Transverse colon (tissue), 4 donors: ENCODE measurements at places on chromosomes 11 and 22. TPM values are rescaled to one million over a fixed set of nuclear protein-coding genes. Genes with fewer than 3 reads are reported as not detected.

The UBE2L6 gene
- 24.3 TPM for total RNA-seq

DNA sequence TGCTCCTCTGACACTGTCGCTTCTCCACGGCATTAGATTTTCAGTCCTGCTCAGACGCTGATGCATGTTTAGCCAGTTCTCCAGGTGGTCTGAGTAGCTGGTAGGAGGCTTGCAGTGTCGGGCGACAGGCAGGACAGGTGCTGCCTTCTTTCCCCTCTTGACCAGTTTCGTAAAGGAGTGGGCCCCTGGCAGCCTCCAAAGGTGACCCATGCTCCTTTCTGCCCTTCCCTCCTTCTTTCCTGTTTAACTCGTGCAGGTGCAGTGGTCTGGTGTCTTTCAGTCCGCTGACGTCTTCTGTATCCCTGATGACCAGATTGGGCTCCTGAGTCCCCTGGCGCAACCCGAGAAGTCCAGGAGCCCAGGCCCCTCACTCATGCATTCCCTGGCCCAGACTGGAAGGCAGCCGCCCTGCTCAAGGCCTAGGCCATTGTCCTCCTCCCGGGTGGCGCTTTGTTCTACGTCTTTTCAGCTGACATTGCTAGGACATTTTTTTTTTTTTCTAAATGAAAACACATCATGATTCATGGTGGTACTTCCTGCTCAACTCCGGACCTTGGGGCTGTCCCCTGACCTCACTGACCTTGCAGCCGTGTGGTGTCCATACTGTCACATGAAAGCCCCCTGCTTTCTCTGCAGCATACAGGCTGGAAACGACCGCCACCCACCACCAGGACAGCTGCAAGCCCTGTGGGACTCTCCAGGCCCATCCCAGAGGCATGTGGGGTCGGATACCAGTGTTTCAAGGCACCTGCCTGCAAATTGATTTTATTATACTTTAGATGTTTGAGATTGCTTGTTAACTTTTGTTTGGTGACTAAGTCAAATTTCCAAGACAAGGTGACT, 25.5 kb upstream of the TXNRD2 start:
- H3K27me3 ChIP-seq = no peaks in the 10 kb centered on the region
- H3K4me3 ChIP-seq = no peak overlapping the region
- H3K36me3 ChIP-seq = no peaks in the 10 kb centered on the region
- H3K27ac ChIP-seq = no peak overlapping the region

The SLC17A6 gene
- total RNA-seq = not detected

DNA sequence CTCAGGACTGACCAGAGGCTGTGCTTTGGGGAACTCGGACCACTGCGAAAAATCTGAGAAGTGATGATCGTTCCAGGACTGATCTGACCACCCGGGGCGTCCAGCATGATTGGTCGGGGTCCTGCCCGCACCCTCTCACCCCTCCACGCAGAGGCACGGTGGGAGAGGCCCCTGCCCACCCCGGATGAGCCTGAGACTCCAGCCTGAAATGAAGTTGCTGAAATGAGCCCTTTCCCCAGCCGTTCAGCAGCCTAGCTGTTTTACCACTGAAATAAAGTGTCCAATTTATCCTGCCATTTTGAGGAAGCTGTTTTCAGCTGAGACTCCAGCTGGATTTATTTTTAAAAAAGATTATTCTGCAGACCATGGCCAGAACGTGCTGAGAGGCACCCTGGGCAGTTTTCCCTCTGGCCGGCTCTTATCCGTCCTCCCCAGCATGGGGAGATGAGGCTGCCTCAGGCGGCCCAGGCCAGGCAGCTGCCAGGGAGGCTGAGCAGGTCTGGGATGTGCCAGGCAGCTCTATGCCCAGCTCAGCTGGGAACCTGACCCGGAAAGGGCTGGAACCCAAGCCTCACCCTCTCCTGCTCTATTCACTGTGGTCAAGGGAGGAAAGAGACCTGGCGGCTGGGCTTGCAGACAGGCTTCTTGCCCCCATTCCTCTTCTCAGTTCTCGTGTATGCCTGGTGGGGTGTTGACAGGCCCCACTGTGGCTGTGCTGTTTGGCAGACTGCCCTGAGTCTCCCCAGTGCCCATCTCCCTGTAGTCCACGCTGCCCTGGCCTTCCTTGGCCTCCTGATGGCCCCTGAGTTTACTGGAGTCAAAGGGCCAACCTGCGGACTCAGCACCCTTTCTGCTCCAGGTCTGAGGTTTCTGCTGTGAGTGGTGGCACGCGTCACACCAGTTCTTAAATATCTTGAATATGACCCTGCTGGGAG, 161.0 kb upstream of the B3GAT1 start:
- DNase-seq = no peak
- H3K27ac ChIP-seq = no peak overlapping the region
- no peaks in the 10 kb centered on the region for H3K27me3 ChIP-seq
- H3K4me1 ChIP-seq = no peaks in the 10 kb centered on the region
- no peak overlapping the region for H3K4me3 ChIP-seq

The PKNOX2 gene
- not detected for total RNA-seq

The PTGDR2 gene
- 36.6 TPM for total RNA-seq

- peak overlapping the region; percentile 90 for H3K27ac ChIP-seq
- no peaks in the 10 kb centered on the region for H3K27me3 ChIP-seq
- no peaks in the 10 kb centered on the region for H3K36me3 ChIP-seq
- peaks cover 23% of the 10 kb centered on the region for H3K4me1 ChIP-seq
Measured at GRCh38 chr11:8814209-8814922, 96.6 kb upstream of the AKIP1 start.

DNA sequence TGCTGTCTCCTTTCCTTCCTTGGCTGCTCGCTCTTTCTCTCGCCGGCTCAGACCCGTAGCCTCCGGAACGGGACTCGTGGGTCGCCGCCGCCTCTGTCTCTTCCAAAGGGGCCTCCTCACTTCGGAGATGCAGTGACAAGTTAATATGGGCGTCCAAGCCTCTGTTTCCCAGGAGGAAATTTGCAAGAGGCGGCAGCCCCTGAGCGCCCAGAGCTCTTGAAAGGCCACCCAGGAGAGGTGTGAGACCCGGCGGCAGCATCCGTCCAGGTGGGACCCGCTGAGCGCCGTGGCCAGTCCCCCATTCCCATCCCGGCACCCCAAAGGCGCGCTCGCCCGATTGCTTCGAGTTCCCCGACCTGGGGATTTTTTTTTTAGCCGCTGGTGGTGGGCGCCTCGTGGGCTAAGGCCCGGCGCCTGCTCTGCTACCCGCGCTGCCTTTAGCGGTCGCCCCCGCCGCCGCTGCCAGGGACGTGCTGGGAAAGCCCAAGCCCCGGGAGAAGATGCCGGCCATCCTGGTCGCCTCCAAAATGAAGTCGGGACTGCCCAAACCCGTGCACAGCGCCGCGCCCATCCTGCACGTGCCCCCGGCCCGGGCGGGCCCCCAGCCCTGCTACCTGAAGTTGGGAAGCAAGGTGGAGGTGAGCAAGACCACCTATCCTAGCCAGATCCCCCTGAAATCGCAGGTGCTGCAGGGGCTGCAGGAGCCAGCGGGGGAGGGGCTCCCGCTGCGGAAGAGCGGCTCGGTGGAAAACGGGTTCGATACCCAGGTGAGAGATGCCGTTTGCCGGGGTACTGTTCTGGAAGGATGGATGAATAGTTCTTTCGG, 772 bp downstream of the NAV2 start:
- H3K36me3 ChIP-seq = no peaks in the 10 kb centered on the region
- H3K27ac ChIP-seq = peak overlapping the region; percentile 92
- no peak for DNase-seq
- H3K4me1 ChIP-seq = no peaks in the 10 kb centered on the region
- H3K4me3 ChIP-seq = peak overlapping the region; percentile 58
- peaks cover 33% of the 10 kb centered on the region for H3K27me3 ChIP-seq

DNA sequence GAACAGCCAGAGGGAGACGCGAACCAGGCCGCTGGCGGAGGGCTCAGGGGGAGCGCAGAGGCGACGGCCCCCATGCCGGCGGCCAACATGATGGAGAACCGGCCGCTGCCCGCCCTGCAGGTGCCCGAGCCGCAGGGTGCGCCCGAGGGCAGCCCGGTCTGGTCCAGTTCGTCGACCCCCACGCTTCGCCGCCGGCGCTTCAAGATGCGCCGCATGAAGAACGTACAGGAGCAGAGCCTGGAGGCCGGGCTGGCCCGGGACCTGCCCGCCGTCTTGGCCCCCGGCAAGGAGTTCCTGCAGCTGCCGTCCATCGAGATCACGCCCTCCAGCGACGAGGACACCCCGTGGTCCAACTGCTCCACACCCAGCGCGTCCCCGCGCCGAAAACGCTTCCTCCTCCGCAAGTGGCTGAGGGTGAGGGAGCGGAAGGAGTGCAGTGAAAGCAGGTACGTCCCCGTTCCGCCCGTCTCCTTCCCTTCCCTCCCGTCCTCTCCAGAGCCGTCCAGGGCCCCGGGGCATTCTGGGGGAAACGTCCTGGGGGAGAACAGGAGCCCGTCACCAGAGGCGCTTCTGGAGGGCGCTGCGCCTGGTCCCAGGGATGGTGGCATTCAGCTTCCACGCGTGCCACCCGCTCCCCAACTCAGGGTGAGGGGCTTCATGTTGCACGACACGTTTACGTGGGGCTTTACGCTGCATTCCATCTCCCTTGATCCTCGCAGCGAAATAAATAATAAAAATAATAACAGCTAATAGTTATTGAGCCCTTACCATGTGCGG, 840 bp downstream of the GRAMD1B start:
- DNase-seq = peak; percentile 72
- no peaks in the 10 kb centered on the region for H3K36me3 ChIP-seq
- peak overlapping the region; percentile 50 for H3K4me3 ChIP-seq
- H3K4me1 ChIP-seq = no peaks in the 10 kb centered on the region
- H3K27ac ChIP-seq = peak overlapping the region; percentile 70
- peaks cover 24% of the 10 kb centered on the region for H3K27me3 ChIP-seq

GRCh38 chr11:57307666-57308270, 17.0 kb downstream of the TNKS1BP1 start:
- no peak overlapping the region for H3K27ac ChIP-seq
- H3K36me3 ChIP-seq = peaks cover 14% of the 10 kb centered on the region
- no peak overlapping the region for H3K4me3 ChIP-seq
- no peak for DNase-seq

DNA sequence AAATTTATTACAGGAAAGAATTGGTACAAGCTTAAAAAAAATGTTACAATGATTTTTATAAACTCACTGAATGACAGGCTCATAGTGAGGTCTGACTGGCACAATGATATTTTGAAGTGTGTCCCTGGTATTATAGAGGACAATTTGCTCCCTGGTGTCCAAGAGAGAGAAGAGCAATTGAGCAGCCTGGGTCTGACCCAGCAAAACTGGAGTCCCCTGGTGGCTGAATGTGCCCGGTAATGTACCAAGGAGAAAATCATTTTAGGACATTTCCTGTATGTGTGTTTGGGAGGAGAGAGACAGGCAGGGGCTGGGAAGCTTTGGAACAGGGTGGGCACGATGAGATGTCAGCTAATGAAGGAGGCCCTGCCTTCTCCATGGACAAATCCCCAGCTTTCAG, 125.3 kb downstream of the APOL5 start:
- H3K27ac ChIP-seq = peak overlapping the region; percentile 84
- H3K36me3 ChIP-seq = no peaks in the 10 kb centered on the region
- no peak for DNase-seq
- peaks cover 67% of the 10 kb centered on the region for H3K4me1 ChIP-seq

DNA sequence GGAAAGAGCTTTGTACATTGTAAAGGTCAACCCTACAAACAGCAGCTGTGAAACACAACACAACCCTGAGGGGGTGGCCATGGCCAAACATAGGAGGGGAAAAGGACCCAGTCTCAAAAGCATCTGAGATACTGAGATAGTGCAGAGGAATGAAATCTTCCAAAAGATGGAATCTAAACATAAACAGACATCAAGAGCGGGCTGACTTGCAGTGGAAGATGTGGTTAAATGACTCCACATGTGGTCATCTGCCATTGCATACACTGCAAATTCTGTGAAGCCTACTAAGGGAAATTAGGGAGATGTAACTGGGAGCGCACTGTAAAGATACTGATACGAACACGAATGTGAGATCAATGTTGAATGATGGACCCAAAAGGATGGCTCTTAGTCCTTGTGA, 22.0 kb downstream of the BDNF start:
- H3K36me3 ChIP-seq = no peaks in the 10 kb centered on the region
- no peaks in the 10 kb centered on the region for H3K27me3 ChIP-seq
- no peak overlapping the region for H3K27ac ChIP-seq

The MUC5B gene
- total RNA-seq = 108 TPM

The PDGFB gene
- total RNA-seq = 2.7 TPM

DNA sequence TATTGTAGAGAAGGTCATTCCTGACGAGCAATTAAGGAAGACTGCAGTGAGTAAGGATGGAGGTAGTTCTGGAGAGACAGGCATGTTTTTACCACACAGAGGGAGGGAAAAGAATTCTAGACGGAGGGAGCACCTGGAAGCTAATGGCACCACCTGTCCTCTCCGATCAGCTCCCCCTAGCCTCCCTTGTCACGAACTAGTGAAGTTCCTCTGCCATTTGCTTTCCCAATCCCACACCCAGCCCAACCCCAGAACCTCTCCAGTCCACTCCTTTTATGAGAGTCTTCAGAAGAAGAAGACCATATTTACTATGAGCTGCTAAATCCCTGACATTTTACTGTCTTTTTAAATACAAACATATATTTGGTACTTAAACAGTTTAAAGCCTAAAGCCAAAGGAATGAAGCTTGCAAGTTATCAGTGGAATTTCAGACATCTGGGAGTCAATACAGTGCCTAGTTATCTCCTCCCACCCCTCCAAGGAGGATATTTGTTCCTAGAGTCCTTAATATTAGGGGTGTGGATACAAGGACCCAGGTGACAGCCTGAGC, 46.1 kb upstream of the HSPA8 start:
- H3K27ac ChIP-seq = no peak overlapping the region
- no peak overlapping the region for H3K4me3 ChIP-seq
- no peak for DNase-seq
- H3K27me3 ChIP-seq = no peaks in the 10 kb centered on the region
- H3K36me3 ChIP-seq = no peaks in the 10 kb centered on the region
- no peaks in the 10 kb centered on the region for H3K4me1 ChIP-seq

The PDGFD gene
- 3.8 TPM for total RNA-seq

The YAP1 gene
- total RNA-seq = 90.5 TPM

DNA sequence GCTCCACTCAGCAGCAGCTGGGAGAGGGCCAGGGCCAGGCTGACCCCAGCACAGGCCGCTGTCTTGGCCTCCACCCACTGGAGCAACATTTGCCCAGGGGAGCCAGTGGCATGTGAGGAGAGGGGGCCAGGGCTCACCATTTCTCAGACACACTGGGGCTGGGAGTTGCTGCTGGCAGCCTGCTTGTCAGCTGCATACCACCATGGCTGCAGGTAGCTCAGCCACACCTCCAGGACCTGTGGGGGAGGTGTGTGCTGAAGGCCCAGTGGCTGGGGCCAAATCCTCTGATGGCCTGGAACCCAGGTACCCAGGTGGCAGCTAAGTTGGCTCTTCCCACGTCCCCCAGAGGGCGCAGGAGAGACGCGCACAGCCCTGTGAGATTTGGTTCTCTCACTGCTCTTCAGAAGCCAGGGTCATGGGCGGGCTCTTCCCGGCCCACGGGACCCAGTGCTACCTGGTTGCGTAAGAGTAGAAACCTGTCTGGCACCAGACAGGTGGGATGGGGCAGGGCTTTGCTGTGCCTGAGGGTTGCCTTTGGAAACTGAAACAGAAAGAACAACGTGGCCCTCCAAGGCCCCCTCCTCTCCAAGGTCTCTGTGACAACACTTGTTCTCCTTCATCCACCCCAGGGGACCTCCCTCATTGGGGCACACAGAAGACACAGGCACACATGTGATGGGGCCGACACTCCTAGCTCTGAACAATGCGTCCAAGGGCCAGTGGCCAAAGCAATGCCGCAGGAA, 98.8 kb downstream of the MED15 start:
- H3K4me3 ChIP-seq = no peak overlapping the region
- H3K27me3 ChIP-seq = no peaks in the 10 kb centered on the region
- no peaks in the 10 kb centered on the region for H3K36me3 ChIP-seq
- no peaks in the 10 kb centered on the region for H3K4me1 ChIP-seq
- H3K27ac ChIP-seq = no peak overlapping the region

The CACNA1I gene
- total RNA-seq = 1.1 TPM
